Right atrium auricular region (tissue), 2 donors: ENCODE measurements at places on chromosomes 11 and 22. TPM values are rescaled to one million over a fixed set of nuclear protein-coding genes. Genes with fewer than 3 reads are reported as not detected.

LUZP2 gene
- 0.19 TPM for total RNA-seq

OSM gene
- 1.6 TPM for total RNA-seq

OR51G2 gene
- not detected for total RNA-seq

FGF19 gene
- total RNA-seq = not detected

DNA sequence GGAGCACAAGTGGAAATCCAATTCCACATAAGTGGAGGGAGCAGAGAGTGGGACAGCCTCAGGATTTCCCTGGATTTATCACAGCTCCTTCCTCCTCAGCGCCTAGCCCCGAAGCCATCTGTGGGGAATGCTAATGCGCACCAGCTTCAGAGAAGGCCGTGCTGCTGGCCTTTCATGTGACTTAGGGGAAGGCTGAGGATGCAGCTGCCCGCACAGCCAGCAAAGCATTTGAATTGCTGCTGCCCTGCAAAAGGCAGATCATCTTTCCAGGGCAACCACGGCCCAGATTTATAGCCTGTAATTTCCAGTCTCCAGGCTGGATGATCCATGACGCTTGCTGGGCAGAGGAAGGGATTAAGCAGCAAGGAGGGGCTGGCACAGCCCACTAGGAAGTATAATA, 29.9 kb downstream of the SYN3 start:
- no peak overlapping the region for H3K4me3 ChIP-seq
- H3K4me1 ChIP-seq = no peaks in the 10 kb centered on the region
- H3K36me3 ChIP-seq = no peaks in the 10 kb centered on the region
- no peaks in the 10 kb centered on the region for H3K27me3 ChIP-seq
- H3K27ac ChIP-seq = no peak overlapping the region

DNA sequence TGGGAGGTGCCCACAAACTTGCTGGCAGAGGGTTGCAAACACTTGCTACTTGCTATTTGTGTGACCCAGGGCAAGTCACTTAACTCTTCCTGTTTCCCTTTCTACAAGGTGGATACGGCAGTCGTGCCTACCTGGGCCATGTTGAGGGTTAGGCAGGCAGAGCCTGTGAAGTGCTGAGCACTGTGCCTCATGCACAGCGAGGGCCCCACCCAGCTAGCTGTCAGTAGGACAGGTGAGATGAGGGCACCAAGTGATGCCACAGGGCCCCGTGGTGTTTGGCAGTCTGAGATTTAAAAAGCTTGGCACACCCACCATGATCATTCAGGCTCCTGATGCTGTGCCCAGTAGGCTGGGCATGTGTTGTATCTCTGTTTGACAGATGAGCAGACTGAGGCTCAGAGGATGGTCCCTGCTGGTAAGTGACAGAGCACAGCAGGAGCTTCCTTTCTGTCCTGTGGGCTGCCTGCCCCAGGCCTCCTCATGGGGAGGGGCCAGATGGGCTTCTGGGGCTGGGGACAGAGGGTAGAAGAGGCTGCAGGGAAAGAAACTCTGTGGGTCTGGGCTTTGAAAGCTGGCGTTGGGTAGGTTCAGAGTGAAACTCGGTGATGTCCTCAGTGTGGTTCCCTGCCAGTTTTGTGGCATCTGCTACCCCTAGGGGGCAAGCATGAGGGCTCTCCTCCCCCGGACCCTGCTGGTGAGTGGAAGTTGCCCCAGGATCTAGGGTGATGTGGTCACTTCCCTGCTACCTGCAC, 59.3 kb downstream of the TSPAN18 start:
- H3K4me1 ChIP-seq = no peaks in the 10 kb centered on the region
- no peak for DNase-seq
- H3K36me3 ChIP-seq = no peaks in the 10 kb centered on the region
- no peaks in the 10 kb centered on the region for H3K27me3 ChIP-seq

- H3K27me3 ChIP-seq = no peaks in the 10 kb centered on the region
- no peak overlapping the region for H3K27ac ChIP-seq
- H3K4me3 ChIP-seq = no peak overlapping the region
- no peaks in the 10 kb centered on the region for H3K4me1 ChIP-seq
- no peaks in the 10 kb centered on the region for H3K36me3 ChIP-seq
These were observed 114.1 kb downstream of the ADAMTS15 start for GRCh38 chr11:130562549-130562948.

DNA sequence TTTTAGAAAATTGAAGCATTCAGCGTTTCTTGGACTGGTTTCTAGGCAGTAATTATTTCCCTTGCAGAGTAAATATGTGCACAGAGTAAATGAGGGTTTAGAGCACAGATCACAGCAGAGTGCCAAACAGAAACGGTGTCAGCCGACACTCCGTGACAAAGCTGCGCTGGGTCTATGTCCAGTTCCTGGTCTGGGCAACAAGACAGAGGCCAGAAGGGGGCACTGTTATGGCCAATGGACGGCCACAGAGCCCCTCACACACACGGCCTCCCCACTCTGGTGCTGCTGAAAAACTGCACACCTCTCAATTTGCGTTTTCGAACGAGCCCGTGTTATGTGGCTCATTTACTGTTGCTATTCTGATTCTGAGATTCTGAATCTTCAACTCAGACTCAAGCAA, 180.7 kb downstream of the MPPED1 start:
- no peaks in the 10 kb centered on the region for H3K36me3 ChIP-seq
- no peak for DNase-seq
- H3K27me3 ChIP-seq = no peaks in the 10 kb centered on the region
- no peaks in the 10 kb centered on the region for H3K4me1 ChIP-seq

DNA sequence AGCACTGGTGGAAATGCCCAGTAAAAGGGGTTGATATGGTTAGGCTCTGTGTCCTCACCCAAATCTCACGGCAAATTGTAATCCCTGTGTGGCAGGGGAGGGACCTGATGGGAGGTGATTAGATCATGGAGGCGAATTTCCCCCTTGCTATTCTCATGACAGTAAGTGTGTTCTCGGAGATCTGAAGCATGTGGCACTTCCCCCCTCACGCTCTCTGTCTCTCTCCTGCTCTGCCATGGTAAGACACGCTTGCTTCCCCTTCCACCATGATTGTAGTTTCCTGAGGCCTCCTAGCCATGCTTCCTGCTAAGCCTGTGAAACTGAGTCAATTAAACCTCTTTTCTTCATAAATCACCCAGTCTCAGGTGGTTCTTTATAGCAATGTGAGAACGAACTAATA, 37.4 kb downstream of the PACSIN2 start:
- H3K27ac ChIP-seq = no peak overlapping the region
- H3K4me3 ChIP-seq = no peak overlapping the region
- peaks cover 47% of the 10 kb centered on the region for H3K4me1 ChIP-seq
- DNase-seq = no peak

DNA sequence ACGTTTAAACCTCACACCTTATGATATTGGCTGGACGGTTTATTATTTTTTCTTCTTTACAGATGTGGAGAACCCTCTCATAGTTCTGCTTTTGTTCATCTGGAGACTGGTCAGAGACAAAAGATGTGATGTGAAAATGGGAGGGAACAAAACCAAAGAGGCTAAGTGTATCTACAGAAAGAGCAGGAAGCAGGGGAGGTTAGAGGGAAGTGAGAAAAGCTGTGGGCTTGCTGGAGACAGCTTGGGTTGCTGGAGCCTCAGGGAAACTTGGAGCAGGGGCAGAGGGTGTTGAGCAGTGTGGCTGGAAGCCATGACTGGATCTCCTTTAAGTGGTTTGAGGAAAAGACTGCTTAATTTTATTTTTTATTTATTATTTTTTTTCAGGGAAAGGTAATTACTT, 79.0 kb upstream of the SNX19 start:
- H3K4me3 ChIP-seq = no peak overlapping the region
- no peaks in the 10 kb centered on the region for H3K4me1 ChIP-seq
- no peak overlapping the region for H3K27ac ChIP-seq
- no peaks in the 10 kb centered on the region for H3K27me3 ChIP-seq

GRCh38 chr11:117970400-117971024, 15.7 kb upstream of the IL10RA start:
- no peak overlapping the region for H3K4me3 ChIP-seq
- DNase-seq = no peak
- no peaks in the 10 kb centered on the region for H3K27me3 ChIP-seq
- no peaks in the 10 kb centered on the region for H3K36me3 ChIP-seq
- H3K4me1 ChIP-seq = peaks cover 5% of the 10 kb centered on the region

- H3K36me3 ChIP-seq = no peaks in the 10 kb centered on the region
- DNase-seq = peak; percentile 86
- H3K4me3 ChIP-seq = no peak overlapping the region
- H3K27ac ChIP-seq = no peak overlapping the region
- no peaks in the 10 kb centered on the region for H3K27me3 ChIP-seq
These were observed 17.8 kb upstream of the WNT7B start for GRCh38 chr22:45994491-45995404.

- DNase-seq = no peak
- H3K36me3 ChIP-seq = no peaks in the 10 kb centered on the region
- no peaks in the 10 kb centered on the region for H3K4me1 ChIP-seq
- H3K27me3 ChIP-seq = no peaks in the 10 kb centered on the region
- H3K4me3 ChIP-seq = no peak overlapping the region
These were observed 60.0 kb downstream of the GLYATL1 start for GRCh38 chr11:58999291-58999680.

GRCh38 chr11:34773826-34774225, 142.4 kb downstream of the APIP start:
- H3K4me1 ChIP-seq = no peaks in the 10 kb centered on the region
- H3K36me3 ChIP-seq = no peaks in the 10 kb centered on the region
- DNase-seq = no peak
- no peaks in the 10 kb centered on the region for H3K27me3 ChIP-seq
